Liver (tissue), 10 donors: ENCODE measurements at places on chromosomes 11 and 22. TPM values are rescaled to one million over a fixed set of nuclear protein-coding genes. Genes with fewer than 3 reads are reported as not detected.

MS4A5 gene
- total RNA-seq, result not detected

NRGN gene
- total RNA-seq, result 1.7 TPM

P4HA3 gene
- 0.23 TPM for total RNA-seq

OR8B3 gene
- not detected for total RNA-seq

MYO7A gene
- 7.3 TPM for total RNA-seq

SPA17 gene
- 1.2 TPM for total RNA-seq

THAP12 gene
- total RNA-seq, result 21.9 TPM

C1QTNF4 gene
- 0.42 TPM for total RNA-seq

LYVE1 gene
- total RNA-seq, result 22.6 TPM

UQCC3 gene
- 2.9 TPM for total RNA-seq

FAM227A gene
- total RNA-seq, result 0.42 TPM

CASP12 gene
- 0.17 TPM for total RNA-seq

THY1 gene
- total RNA-seq, result 0.51 TPM

ART1 gene
- not detected for total RNA-seq

SRSF8 gene
- 31.8 TPM for total RNA-seq
